Mesendoderm (in vitro differentiated cells): ENCODE measurements at places on chromosomes 1 and 21.

- no peak overlapping the region for H3K4me3 ChIP-seq
- DNase-seq, result no peak
- H3K4me1 ChIP-seq, result no peaks in the 10 kb centered on the region
- H3K27ac ChIP-seq, result no peak overlapping the region
- no peaks in the 10 kb centered on the region for H3K36me3 ChIP-seq
- H3K27me3 ChIP-seq, result no peaks in the 10 kb centered on the region
These were observed 9.9 kb upstream of the GPR25 start for GRCh38 chr1:200862713-200863415.

DNA sequence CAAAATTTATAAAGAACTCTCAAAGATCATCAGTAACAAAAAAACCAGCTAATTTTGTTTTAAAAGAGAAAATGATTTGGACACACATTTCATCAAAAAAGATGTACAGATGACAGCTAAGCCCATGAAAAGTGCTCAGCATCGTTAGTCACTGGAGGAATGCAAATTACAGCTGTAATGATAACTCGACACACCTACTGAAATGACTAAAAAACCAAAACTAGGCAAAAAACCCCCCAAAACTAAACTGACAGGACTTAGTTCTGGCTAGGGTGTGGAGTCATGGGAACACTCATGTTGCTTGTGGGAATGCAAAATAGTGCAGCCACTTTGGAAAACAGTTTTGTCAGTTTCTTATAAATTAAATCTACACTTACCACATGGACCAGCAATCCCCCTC lies 59.5 kb downstream of the CNIH3 start:
- H3K27me3 ChIP-seq, result no peaks in the 10 kb centered on the region
- no peak overlapping the region for H3K27ac ChIP-seq
- no peaks in the 10 kb centered on the region for H3K36me3 ChIP-seq
- H3K4me3 ChIP-seq, result no peak overlapping the region

- H3K27me3 ChIP-seq, result no peaks in the 10 kb centered on the region
- no peak for DNase-seq
- no peaks in the 10 kb centered on the region for H3K4me1 ChIP-seq
- H3K4me3 ChIP-seq, result no peak overlapping the region
- no peak overlapping the region for H3K27ac ChIP-seq
These were observed 55.5 kb upstream of the FAM89A start for GRCh38 chr1:231095595-231095994.

GRCh38 chr1:40185951-40186864 lies 25.0 kb downstream of the RLF start:
- no peak overlapping the region for H3K4me3 ChIP-seq
- DNase-seq, result peak; percentile 32
- H3K36me3 ChIP-seq, result no peaks in the 10 kb centered on the region
- no peaks in the 10 kb centered on the region for H3K27me3 ChIP-seq

DNA sequence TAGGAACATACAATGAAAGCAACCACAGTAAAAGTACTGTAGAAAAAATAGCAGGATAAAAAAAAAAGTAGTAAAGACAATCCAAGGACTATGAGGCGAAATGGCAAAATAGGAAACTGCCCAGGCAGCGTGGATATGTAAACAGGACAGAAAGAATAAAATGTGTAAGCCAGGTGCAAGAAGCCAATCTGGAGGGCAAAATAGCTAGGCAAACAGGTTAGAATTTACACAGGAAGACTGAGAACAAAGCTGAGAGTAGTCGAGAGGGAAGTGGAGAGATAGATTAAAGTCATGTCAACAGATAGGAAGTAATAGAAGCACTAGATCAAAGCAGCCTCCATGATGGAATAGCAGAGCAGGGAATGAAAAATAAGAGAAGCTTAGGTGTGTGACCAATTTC lies 124.2 kb upstream of the B3GALT2 start:
- no peak overlapping the region for H3K27ac ChIP-seq
- no peak for DNase-seq

GRCh38 chr1:212513586-212513985 lies 80.9 kb downstream of the NENF start:
- H3K27me3 ChIP-seq, result no peaks in the 10 kb centered on the region
- DNase-seq, result no peak
- H3K27ac ChIP-seq, result no peak overlapping the region
- peaks cover 7% of the 10 kb centered on the region for H3K4me1 ChIP-seq

DNA sequence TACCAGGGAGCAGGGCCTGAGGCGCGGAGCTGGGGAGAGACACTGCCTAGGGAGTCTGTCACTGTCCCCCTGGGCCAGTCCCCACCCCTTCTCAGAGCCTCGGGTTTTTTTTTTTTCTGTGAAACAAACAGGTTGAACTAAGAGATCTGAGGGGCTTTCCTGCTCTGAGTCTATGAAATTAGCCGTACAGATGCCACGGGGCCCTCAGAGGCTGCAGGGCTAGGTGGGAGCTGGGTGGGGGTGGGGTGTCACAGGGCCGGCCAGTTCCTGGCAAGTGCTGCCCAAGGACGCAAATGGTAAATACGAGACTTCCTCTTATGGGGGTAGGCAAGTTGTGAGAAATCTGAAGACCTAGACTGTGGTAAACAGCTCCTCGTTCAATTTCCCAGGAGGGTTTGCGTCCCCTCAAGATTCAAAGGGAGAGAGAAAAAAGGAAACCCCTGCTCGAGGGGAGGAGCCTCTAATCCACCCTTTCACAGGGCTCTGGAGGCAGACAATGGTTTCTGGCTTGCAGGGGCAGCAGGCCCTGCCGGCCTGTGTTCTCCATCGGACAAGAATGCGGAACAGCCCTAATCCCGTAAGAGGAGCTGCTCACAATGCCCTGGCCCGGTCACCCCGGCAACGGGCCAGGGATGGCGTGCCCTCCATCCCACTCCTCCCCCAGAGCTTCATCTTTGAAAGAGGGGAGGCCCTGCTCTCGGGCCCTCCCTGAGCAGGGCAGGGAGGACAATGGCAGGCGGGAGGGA lies 7.8 kb downstream of the NUAK2 start:
- no peak overlapping the region for H3K4me3 ChIP-seq
- H3K27me3 ChIP-seq, result no peaks in the 10 kb centered on the region
- H3K4me1 ChIP-seq, result peaks cover 17% of the 10 kb centered on the region

DNA sequence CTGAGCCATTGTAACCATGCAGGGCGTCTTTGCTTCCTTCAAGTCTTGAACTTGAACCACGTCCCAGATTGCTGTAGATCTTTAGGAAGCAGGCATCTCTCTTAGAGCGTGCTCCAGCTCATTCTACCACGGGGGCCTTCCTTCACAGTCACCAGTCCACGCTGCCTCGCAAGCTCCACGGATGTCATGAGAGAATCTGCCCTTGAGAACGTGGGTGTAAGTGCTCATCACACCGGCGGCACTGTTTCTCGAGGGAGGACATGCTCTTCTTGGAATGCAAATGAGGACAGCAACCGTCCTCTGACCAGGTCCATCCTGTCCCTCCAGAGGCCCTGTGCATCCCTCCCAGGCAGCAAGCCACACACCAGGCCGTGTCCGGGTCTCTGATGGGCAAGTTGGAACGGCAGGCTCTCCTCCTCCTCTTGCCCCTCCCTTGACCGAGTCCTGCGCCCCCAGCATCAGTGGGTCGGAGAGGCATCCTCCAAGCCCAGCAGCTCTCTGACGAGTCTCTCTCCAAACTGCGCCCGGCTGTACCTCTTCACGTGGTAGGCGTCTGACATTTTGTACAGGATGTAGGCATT lies 103.1 kb downstream of the PGBD5 start:
- H3K36me3 ChIP-seq, result no peaks in the 10 kb centered on the region
- H3K27me3 ChIP-seq, result no peaks in the 10 kb centered on the region
- H3K4me3 ChIP-seq, result no peak overlapping the region
- DNase-seq, result no peak

GRCh38 chr1:87592156-87592555 lies 263.5 kb downstream of the LMO4 start:
- no peaks in the 10 kb centered on the region for H3K27me3 ChIP-seq
- H3K4me1 ChIP-seq, result no peaks in the 10 kb centered on the region
- no peak overlapping the region for H3K27ac ChIP-seq
- H3K4me3 ChIP-seq, result no peak overlapping the region
- no peaks in the 10 kb centered on the region for H3K36me3 ChIP-seq

DNA sequence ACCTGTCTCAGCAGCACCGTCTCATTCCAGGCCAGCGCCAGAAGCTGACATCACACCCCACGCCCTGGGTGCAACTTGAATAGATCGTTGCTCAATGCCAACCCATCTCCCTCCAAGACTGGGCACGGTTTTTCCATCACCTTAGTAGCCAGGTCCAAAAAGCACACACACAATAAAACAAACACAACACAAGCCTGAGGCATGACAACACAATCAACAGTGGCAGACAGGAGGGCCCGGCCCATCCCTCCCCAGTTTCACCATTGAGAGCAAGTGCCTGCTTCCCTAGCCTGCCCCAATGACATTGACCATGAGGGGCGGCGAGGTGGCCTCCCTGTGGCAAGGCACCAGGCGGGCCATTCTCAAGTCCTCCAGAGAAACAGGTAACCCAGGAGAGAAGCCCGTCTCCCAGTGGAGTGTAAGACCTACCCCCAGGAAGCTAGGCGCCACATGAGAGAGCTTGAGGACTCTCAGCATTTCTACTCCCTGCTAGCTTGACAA lies 2.7 kb downstream of the IFFO2 start:
- H3K4me1 ChIP-seq, result peaks cover 14% of the 10 kb centered on the region
- H3K36me3 ChIP-seq, result no peaks in the 10 kb centered on the region
- DNase-seq, result no peak
- no peaks in the 10 kb centered on the region for H3K27me3 ChIP-seq
- no peak overlapping the region for H3K4me3 ChIP-seq

GRCh38 chr1:92399076-92399475 lies 87.6 kb downstream of the GFI1 start:
- no peaks in the 10 kb centered on the region for H3K27me3 ChIP-seq
- H3K4me1 ChIP-seq, result no peaks in the 10 kb centered on the region
- no peaks in the 10 kb centered on the region for H3K36me3 ChIP-seq
- no peak overlapping the region for H3K27ac ChIP-seq
- H3K4me3 ChIP-seq, result no peak overlapping the region
- no peak for DNase-seq

DNA sequence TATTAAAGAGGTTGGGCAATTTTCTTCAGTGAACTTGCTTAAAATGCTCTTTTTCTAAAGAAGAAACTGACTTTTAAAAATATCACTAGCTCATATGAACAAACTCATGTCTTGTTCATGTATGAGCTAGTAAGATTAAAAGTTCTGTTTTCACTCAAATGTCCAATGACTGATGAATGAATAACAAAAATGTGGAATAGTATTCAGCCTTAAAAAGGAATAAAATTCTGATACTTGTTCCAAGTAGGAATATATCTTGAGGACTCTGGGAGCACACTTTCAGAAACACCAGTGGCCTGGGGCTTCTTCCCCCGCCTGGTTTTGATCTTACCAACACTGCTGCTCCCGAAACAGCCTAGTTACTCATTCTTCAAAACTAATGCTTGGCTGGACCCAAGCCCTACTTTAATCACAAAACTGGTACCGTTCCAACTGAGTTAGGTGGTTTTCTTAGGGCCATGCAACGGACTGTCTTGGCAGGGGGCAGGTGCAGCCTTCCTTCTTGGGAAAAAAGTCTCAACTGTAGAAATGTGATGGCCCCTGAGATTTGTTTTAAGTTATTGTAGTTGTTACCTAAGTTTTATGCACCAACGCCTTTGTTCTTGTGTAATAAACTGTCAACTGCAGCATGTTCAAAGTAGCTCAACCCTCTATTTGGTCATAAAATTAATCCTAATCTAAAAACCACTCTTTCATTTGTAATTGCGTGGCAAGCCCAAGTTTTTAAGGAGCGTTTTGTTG lies 116.0 kb downstream of the ETS2 start:
- DNase-seq, result no peak
- peaks cover 2% of the 10 kb centered on the region for H3K4me1 ChIP-seq

- no peak for DNase-seq
- H3K4me3 ChIP-seq, result no peak overlapping the region
- no peak overlapping the region for H3K27ac ChIP-seq
- no peaks in the 10 kb centered on the region for H3K27me3 ChIP-seq
- H3K36me3 ChIP-seq, result no peaks in the 10 kb centered on the region
These were observed 8.8 kb upstream of the SAMD11 start for GRCh38 chr1:914891-915280.

- H3K4me1 ChIP-seq, result peaks cover 2% of the 10 kb centered on the region
- no peaks in the 10 kb centered on the region for H3K36me3 ChIP-seq
- no peak overlapping the region for H3K27ac ChIP-seq
- H3K4me3 ChIP-seq, result no peak overlapping the region
- H3K27me3 ChIP-seq, result no peaks in the 10 kb centered on the region
- DNase-seq, result no peak
These were observed 27.2 kb upstream of the KIAA0040 start for GRCh38 chr1:175219774-175220173.

GRCh38 chr1:183956559-183957188 lies 80.9 kb downstream of the COLGALT2 start:
- DNase-seq, result peak; percentile 62
- H3K27me3 ChIP-seq, result no peaks in the 10 kb centered on the region
- H3K36me3 ChIP-seq, result no peaks in the 10 kb centered on the region
- H3K4me3 ChIP-seq, result no peak overlapping the region
- H3K27ac ChIP-seq, result no peak overlapping the region

GRCh38 chr1:12380326-12381249 lies 150.8 kb downstream of the VPS13D start:
- H3K27ac ChIP-seq, result no peak overlapping the region
- no peaks in the 10 kb centered on the region for H3K36me3 ChIP-seq
- no peak for DNase-seq
- H3K4me1 ChIP-seq, result no peaks in the 10 kb centered on the region
- H3K4me3 ChIP-seq, result no peak overlapping the region

DNA sequence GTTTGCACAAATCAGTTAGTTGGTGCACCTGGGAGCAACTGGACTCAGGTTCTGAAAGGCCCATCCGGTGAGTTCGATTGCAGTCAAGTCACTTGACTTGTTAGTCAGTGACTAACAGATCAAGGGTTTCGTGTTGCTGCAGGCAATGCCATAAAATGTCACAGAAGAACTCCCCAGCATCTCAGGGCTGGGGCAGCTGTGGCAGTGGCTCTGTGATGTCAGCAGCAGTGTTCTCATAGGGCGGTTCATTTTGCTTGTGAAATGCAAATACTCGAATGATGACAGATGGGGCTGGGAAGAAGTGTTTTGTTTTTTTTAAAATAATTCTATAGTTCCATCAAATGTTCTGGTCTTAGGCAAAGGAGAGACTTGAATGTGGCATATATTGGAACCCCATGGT lies 287.8 kb downstream of the LMX1A start:
- no peaks in the 10 kb centered on the region for H3K36me3 ChIP-seq
- no peak for DNase-seq
- no peak overlapping the region for H3K4me3 ChIP-seq
- no peaks in the 10 kb centered on the region for H3K27me3 ChIP-seq
- no peak overlapping the region for H3K27ac ChIP-seq

DNA sequence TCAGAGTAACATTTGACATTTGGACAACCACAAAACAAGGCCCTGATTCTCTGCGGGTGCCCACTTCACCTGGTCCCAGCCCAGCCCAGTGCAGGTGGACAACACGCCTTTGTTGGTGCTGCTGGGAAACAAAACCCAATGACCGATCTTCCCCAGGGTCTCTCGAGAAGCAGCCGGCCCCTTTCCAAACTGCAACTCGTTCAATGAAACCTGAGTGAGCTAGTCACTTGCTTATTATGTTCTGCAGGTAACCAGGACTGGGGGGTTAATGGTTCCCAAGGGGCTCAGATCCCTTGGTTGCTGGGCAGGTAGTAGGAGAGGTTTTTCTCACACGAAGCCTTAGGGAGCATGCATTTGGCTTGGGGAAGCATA lies 42.9 kb downstream of the ABCG1 start:
- no peak for DNase-seq
- H3K27ac ChIP-seq, result no peak overlapping the region
- H3K27me3 ChIP-seq, result no peaks in the 10 kb centered on the region
- no peaks in the 10 kb centered on the region for H3K36me3 ChIP-seq
- H3K4me1 ChIP-seq, result no peaks in the 10 kb centered on the region
